Amygdala (tissue), 56 donors: ENCODE measurements at places on chromosomes 3 and 15.

DNA sequence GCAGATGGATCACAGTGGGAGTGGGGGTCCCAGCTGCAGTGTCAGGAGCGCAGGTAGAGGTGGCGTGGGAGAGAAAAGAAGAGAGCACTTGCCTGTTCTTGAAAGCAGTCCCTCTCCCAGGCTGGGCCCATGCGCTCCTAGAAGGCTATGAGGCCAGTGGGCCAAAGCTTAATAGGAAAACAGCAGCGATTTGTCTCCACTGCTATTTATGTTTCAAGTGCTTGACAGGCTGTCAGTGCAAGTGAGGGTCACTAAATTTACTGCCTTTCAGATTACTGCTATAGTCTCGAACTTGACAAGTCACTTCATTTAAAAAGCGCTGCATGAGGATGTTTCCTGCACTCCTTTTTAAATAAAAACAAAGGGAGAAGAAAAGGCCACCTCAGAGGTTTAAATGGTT is 239.5 kb downstream of the GAP43 start:
- DNase-seq = no peak

DNA sequence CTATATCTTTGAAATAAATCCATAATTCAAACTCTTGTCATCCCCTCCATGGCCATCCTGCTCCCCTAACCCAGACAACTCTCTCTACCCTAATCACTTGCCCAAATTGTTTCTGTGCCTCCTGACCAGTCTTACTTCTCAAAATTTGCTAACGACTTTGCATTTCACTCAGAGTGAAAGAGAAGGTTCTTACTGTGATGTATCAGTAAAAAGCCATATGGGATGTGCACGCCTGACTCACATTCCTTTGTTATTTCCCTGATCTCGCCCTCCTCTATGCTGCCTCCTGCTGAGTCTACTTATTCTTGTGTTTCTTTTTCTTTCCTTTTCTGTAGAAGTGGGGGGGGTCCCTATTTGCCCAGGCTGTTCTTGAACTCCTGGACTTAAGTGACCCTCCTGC is 487.2 kb upstream of the FRG2C start:
- DNase-seq = no peak

DNA sequence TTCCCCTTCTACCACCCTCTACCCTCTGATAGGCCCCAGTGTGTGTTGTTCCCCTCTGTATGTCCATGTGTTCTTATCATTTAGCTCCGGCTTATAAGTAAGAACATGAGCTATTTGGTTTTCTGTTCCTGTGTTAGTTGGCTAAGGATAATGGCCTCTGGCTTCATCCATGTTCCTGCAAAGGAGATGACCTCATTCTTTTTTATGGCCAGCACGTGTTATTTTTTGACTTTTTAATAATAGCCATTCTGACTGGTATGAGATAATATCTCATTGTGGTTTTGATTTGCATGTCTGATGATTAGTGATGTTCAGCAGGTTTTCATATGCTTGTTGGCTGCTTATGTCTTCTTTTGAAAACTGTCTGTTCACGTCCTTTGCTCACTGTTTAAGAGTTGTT is 63.1 kb upstream of the NPHP3 start:
- no peak for DNase-seq

DNA sequence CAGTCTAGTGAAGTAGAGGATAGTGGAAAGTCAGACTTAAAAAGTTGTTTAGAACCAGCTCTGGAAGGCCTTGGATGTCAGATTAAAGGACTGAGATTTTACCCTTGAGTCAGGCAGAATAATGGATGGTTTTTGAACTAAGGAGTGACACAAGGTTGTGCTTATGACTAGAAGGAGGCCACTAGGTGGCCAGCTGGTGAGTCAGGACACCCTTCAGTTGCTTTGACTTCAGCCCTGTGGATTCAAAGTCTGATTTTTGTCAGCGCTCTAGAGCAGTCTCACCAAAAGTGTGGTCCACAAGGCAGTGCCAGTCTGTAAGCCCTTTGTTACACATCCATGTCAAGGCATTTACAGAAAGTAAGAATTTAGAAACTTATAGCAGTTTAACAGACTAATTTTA is 3.8 kb upstream of the GABPB1 start:
- DNase-seq = no peak

DNA sequence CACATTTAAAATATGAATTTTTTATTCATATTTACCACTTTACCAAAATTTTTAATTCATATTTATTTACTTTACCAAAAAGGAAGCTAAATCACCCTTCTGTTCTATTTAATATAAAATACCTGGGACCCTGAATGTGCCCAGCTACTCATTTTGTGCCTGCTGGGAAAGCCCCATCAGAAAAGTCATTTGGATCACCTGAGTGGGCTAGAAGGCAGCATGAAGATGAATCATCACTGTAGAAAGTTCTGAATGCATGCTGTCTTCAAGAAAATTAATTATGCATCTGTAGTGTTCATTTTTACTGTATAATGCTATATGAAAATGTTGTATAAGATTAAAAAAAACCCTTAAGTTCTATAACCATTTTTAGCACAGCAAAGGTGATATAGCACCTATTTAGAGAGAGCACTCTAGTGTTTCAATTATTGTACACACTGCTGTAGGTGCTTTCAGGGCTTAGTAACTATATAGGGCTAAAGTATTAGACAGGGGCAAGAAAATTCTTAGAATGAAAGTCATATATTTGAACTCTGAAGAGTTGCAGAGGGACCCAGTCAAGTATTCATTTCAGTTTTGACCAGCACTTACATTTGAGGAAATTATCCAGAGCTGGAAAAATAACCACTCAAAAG is 175.1 kb downstream of the NFKBIZ start:
- DNase-seq = no peak

DNA sequence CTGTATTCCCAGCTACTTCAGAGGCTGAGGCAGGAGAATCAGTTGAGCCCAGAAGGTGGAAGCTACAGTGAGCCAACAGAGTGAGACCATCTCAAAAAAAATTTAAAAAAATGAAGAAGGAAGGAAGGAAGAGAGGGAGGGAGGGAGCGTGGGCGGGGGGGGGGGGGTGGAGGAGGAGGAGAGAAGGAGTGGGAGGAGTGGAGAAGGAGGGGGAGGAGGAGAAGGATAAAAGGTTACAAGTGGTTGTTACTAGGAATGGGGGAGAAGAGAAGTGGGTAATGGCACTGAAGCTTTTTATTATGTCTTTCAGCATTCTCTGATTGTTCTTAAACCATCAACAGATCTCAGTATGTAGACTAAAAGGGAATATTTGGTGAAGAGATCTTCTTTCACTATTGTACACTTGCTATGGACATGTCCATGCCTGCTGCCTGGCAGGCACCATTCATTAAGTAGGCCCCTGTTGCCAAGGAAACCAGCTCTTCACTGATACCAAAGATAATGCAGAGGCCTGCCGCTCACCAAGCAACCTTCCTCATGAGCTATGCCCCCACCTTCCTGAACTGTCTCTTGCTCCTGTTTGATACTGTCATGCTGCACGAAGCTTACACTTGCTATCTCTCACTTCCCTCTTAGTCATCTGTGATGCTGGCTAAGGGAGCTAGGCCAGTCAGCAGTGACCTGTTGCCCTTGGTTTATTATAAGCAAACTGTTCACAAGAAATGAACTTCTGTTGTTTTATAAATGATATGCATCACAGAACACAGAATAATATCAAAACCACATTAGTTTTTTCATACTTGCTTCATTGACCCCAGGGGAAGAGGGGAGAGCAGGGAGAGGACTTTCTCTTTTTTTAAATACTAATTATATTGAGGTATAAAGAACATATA is 23.1 kb downstream of the EPM2AIP1 start:
- DNase-seq = peak; percentile 5

DNA sequence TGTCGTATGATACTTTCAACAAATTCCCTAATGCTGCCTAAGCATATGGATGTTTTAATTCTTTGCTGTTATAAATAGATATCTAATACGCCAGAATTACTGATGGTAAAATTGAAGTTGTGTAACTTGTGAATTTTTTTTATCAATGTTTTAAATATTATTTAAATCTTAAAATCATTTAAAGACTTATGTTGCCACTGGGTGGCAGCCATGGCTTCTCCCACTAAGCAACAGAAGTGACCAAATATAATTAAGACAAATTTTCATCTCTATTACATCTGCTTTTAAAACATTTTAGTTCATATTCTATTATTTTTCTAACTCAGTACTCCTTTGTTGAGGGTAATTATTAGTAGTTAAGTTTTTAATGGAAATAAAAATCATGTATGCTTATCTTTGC is 8.1 kb upstream of the IL20RB start:
- DNase-seq = no peak

DNA sequence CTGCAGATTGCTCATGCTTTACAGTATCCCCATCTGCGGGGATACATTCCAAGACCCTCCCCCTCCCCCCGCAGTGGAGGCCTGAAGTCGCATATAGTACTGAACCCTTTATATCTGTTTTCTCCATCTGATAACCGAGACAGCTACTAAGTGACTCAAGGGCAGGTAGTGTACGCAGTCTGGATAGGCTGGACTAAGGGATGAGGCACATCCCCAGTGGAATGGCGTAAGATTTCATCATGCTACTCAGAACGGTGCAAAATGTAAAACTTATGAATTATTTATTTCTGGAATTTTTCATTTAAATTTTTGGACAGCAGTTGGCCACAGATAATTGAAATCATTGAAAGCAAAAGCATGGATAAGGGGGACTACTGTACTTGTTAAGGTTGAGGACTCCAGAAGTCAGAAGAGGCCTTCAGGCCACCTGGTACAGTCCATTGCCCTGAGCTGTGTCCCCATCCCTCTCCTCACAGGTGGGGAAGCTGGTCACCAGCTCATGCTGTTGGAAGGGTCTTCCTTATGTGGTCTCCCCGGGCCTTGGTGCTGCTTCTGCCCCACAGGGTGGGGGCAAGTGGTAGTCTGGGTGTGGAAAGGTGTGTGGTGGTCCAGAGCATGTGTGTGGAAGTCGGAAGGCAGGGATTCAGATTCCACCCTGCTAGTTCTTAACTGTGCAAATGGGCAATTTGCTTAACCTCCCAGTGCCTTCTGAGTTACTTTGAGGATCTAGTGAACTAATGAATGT is 72.0 kb downstream of the HCN4 start:
- no peak for DNase-seq

- no peak for DNase-seq
Measured at GRCh38 chr3:100260081-100260684, 609 bp upstream of the TBC1D23 start.

GRCh38 chr3:46692566-46692990 is 901 bp downstream of the ALS2CL start:
- DNase-seq = no peak
